EH (cell line): ENCODE measurements at places on chromosomes 4 and X.
A peak's percentile ranks its signal among the peaks of the same experiment; 100 is the strongest.

- DNase-seq: no peak
Observed at GRCh38 chr4:148283665-148284064, 158.5 kb downstream of the NR3C2 start.

DNA sequence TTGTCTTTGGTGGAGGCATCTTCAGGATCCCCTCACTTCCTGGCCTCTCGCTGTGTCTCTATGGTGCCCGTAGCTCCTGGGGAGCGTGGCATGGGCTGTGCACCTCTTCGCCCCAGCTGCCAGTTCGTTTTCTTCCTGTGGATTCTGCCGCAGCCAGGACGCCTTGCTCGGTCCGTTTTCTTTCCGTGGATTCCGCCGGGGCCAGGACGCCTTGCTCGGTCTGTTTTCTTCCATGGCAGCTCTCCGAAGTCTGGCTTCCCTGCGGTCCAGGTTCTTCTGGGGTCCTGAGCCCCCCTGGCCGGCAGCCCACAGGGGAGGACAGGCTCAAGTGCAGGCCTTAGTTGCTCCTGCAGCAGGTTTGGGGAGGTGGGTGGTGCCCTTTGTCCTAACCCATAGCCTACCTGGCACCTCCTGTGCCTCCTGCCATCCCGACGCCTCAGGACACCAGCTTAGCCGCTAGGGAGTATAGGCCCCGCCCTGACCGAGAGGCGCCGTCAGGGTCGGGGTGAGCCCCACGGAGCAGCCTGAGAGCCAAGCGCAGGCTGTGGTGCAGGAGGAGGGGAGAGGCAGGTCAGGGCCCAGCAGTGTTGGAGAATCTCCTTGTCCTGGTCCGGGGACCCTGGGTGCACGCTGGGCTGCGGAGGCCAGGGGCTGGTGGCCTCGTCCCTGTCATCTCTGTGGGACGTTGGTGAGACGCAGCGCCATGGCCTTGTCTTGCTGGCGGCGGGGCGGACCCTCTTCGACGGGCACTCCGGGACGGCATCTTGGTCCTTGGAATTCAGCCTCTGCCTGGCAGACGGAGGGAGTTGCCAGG, 27.1 kb downstream of the UVSSA start:
- no peak for DNase-seq

- no peak for DNase-seq
Observed at GRCh38 chr4:36088542-36088941, 155.8 kb downstream of the ARAP2 start.

GRCh38 chr4:158535130-158535614, 13.5 kb downstream of the RXFP1 start:
- DNase-seq: peak; percentile 87

DNA sequence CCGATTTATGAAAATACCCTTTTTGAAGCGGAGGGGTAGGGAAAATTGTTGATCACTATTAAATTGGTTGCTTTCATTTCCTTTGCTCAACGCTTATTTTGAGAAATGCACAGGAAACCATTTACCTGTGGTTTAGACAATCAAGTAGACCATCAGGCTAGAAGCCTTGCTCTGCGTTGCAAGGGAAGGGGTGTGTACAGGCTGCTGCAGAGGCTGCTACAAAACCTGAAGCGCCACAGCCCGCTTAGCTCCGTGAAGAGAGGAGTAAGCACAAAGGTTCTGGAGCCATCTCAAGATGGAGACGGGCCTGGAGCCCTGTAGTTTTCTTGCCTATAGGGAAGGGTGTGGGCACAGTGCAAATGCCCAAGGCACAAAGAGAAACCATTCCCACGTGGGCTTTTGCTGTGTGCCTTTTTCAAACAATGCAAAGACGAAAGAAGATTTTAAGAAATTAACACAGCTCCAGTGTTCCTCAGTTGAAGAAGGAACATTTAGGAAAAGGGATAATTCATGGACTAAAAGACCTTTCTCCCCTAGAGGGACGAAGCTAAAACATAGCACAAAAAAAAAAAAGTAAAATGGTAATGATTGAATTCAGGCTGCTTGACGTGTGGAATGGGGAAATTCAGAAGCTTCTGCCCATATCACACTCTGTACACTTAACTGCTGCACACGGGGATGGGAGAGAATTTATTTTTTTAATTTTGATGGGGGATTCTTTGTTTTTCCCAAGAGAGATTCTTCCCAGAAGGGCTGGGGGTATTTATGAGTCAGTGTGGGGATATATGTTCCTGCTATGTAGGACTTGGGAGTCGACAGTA, 3.5 kb downstream of the TMSB4X start:
- peak; percentile 83 for DNase-seq

GRCh38 chr4:122044501-122044900, 92.6 kb upstream of the TRPC3 start:
- no peak for DNase-seq

- no peak for DNase-seq
Observed at GRCh38 chr4:79682801-79683530, 274.9 kb upstream of the GK2 start.

- DNase-seq: no peak
Observed at GRCh38 chr4:61298178-61298740, 98.1 kb downstream of the ADGRL3 start.

DNA sequence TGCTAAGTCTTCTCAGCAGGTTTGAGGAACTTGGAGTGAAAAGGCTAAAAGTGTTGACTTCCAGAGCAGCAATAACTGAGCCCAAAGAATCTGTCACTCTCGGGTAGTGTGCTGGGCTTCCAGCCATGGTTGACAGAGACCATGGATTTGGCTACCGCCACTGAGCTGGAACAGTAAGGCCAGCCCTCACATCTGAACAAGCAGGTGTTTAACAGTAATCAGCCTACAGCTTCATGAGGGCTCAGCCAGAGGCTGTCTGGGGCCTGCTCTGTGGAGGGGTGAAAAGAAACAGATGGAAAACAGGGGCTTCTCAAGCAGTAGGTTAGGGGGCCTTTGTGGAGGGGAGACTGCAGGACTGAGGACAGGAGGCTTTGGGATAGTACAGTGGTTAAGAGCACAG, 14.9 kb downstream of the RASL11B start:
- no peak for DNase-seq

- peak; percentile 67 for DNase-seq
Observed at GRCh38 chr4:113604955-113605354, 156.6 kb downstream of the CAMK2D start.

GRCh38 chrX:129600981-129601424, 53.8 kb downstream of the APLN start:
- peak; percentile 36 for DNase-seq

DNA sequence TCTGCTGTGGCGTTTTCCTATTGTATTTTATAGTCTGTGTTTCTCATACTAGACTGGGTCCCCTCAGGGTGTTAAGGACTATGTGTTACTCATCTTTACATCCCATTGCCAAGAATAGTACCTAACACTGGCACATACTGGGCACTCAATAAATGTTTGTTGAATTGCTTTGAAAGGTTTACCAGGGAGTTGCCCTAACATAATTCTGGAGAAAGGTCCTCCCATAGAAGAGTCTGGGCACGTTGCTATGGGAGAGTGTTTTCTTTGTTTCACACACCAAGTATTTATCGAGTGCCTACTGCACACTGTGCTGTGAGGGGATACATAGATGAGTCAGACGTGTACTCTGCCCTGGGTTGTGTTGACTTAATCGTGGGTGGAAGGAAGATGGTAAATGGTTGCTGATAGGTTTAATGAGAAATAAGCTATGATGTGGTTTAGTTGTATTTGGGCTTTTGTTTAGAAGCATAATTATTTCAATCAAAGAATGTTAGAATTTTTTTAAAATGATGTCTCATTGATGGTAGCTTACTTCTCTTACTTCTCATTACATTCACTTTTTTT, 42.9 kb downstream of the AFF1 start:
- peak; percentile 80 for DNase-seq

DNA sequence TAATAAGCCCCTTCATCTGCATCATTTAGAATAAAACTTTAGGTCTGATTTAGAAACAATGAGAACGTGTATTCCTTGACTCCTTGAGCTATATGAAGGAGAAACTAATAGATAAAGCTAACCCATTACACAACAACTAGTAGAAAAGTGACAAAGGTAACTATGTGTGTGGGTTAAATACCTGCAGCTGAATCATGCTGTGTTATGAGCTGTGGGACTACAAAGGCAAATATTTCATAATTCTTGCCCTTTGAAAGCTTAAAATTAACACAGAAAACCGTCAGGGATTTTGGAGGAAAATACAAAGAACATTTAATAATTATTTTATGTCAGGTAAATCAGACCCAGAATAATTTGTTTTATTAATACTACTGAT, 898 bp upstream of the NDP start:
- no peak for DNase-seq

- no peak for DNase-seq
Observed at GRCh38 chr4:110821186-110821585, 198.3 kb upstream of the PITX2 start.

GRCh38 chr4:95439071-95439470, 109.7 kb downstream of the UNC5C start:
- no peak for DNase-seq

- DNase-seq: no peak
Observed at GRCh38 chr4:123244137-123244536, 152.5 kb upstream of the SPRY1 start.

DNA sequence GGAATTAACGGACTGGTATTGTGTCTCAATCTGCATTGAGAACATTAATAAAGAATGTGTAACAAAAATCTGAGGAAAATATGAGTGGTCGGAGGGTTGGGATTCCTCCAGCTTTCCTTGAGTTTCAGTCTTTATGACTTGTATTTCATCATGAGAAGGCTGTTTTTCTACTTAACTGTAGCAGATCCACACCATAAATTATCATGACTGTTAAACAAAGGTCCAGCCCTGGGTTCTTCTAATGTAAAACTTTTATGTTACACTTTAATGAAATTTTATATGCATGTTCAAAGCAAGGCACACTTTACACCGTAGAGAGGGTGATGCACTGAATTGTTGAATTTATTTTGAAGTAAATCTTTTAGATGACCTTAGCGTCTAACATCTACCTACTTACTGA, 7.0 kb downstream of the AFF2 start:
- no peak for DNase-seq

- DNase-seq: no peak
Observed at GRCh38 chrX:128769495-128769894, 717.3 kb upstream of the ACTRT1 start.

DNA sequence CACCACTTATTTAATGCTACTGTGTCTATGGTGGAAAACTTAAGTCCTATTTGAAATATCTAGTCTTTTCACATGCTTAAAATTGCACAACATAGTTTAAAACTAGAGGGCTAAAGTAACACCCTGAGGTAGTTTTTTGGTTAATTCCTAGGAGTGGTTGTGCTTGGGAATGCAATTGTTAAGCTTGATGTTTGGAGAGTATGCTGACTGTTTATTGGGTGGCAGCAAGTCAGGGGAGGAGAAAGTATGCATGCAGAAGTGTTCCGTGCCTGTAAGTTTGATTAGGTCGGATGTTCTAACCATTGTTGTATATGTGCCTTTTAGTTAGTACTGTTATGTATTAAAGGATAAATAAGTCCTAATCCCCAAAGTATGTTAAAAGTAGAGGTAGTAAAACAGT, 40.5 kb downstream of the CXCL8 start:
- no peak for DNase-seq

- DNase-seq: no peak
Observed at GRCh38 chr4:5232549-5232948, 181.3 kb downstream of the STK32B start.
